ENCODE measurements at places on chromosomes 11 and 22.

GRCh38 chr11:108405706-108406105 lies 61.6 kb downstream of the C11orf65 start:
- no peak for DNase-seq

GRCh38 chr11:102722821-102723220 lies 1.9 kb downstream of the MMP8 start:
- DNase-seq = no peak

DNA sequence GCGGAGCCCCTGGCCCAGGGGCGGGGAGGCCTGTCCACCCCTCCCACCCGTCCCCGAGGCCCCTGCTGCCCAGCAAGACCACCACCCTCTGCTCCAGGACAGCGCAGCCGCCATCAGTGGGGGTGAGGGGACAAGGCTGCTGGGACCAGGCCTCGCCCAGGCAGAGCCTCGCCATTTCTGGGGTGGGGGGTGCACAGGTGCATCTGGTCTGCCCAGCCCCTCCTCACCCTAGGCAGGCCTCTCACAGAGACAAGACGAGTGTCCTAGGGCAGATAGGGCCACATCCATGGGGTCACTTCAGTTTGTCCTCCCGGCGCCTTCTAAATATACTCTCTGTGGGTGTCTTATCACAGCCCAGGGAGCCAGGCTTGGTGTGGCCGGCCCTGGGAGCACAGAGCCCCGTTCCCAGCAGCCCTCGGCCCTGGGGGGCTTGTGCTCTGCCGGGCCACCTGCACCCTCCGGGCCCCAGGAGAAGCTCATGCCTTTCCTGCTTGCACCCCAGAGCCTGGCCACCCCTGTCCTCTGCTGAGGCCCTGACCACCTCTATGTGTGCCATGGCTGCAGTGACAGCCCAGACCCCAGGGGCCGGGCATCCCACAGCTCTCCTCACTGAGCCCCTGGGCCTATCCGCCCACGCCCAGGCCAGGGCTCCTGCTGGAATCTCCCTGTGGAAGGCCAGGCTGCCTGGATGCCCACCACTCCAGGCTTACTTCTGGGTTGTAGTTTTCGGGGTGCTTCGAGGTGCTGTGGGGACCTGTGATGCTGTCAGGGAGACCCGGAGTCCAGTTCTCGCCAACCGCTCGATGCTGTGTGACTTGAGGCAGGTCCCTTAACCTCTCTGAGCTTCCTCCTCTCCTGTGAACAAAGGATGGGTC lies 70.8 kb downstream of the KCNQ1 start:
- no peak for DNase-seq

DNA sequence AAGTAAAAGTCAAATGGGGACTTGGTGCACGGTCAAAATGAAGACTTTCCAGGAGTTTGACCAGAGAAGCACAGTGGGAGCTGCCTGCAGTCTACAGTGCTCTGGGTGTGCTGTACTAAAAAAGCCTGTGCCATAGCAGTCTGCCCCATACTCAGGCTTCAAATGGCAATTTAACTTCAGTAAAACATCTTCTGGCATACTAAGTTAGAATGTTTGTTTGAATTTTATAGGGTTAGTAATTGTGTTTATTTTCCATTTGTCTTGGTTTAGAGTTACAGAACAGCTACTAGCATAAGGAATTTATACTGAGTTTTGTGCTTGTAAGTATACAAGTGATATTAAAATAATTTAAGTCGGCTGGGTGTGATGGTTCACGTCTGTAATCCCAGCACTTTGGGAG lies 29.3 kb upstream of the LIPT2 start:
- DNase-seq = no peak

DNA sequence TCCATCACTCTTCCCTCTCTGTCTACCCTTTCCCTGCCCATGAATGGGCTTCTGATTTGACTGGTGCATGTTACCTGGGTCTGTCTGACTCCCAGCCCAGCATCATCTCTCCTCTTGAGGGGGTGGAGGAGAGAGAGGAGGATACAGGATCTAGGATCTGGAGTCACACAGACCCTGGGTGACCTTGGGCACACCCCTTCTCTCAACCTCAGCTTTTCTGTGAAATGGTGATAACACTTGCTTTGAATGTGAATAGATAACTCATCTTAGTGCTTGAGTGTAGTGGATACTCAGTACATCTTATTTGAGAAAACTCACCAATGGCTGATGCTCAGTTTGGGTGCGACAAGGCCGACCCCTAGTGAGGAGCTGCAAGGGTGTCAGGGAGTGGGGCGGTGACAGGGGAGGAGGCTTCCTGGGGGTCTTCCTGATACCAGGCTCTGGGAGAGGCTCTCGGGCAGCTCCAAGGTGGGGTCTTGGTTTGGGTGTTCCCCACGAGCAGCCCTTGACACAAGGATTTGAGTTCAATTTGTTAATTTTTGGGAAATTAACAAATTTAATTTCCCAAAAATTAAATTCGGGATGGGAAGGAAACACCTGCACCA lies 9.0 kb downstream of the INCENP start:
- DNase-seq = no peak

DNA sequence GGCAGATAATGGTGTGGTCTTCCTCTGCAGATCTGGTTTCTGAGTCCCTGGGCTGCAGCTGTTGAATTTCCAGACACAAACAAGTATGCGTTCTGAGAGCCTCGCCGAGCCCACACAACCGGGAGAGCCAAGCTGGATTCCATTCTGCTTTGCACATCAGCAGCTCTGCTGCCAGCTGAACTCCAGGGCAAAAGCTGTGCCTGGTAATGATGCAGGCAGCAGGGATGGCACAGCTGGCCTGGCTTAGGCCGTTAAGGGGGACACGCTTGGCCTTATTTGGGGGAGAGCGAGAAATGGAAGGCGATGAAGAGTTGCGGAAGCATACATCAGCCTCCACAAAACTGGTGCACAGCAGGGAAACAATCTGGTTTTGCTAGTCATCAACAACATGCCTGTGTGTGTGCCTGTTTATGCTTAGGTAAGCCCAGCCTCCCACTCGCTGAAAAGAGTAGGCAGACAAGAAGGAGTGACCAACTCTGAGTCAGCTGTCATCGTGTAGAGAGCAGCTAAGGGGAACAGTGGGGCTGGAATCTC lies 25.1 kb downstream of the ADAMTS8 start:
- DNase-seq = no peak

DNA sequence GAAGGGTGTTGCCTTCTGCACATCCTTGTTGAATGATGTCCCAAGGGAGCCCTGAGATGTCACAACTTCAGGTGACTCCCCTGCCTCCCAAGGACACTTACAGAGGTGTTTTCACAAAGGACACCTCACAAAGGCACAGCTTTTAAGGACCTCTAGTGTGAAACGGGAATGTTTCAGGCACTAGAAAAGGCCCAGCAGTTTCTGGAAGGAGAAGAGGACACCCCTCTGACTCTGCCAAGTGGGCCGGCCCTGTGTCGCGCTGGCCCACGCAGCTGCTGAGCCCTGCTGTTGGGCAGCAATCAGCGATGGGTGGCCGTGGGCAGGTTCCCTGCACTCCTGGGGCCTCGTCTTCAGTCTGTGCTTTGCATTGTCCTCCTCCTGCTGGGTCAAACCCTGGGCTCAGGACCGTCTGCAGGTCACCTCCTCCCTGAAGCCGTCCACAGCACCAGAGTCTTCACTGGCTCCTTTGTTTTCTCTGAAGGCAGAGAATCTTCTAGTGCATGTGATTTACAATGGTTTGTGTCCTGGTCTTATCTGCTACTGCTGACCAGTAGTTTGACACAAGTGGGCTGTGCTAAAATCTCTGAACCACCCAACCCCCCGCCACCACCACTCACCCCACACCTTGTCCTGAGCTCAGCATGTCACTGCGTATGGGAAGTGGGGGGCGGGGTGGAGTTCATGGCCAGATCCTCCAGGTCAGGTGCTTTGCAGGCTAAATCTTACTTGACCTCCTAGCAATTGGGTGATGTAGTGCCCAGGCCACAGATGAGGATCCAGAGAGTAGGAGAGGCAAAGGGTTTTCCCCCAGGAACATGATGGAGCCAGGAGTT lies 3.2 kb downstream of the LINC01488 start:
- DNase-seq = no peak

DNA sequence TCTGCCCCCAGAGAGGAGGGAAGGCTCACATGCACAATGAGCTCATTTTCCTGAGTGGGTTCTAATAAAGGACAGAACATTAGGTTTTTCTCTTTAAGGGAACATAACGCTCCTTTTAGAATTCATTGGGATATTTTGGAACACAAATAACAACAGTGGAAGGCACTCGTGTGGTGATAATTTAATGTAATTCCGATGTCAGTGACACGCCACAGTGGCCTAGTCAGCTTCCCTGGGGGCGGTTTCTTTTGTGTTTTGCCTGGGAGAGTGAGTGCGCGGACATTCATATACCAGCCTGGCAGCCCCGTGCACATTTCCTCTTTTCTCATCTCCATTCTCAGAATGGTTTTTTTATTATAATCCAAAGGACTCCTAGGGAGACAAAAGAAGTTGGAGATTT lies 41.1 kb downstream of the SEZ6L start:
- DNase-seq = no peak

DNA sequence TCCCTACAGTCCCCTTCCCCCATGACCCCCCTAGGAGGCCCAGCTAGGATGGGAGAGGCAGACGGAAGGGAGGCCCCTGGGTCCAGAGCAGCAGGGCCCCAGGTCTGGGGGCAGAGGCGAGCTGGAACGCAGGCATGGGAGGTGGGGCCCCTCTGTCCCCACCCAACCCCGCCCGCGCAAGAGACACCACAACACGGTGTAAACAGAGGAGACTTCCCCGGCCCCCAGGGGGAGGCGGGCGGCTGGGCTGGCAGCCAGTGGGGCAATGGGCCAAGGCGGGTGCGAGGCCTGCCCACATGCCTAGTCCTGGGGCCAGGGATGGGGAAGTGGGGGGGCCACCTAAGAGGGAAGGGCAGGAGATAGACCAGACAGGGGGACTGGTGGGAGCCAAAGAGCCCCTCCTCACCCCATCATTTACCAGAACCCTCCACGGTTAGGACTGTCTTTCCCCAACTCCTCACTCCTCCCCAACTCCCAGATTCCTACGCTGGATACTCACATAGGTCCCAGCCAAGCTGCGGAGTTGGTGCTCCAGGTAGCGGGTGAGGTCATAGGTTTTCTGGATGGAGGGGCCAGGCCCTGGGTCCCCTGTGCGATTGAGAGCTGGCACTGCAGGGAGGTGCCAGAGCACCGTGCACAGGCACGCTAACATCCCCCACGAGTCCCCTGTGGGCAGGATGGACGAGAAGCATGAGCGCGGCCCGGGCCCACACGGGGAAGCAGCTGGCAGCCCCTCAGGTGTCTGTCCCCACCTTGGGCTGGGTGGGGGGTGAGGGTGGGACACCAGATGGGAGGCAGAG lies 6.2 kb downstream of the CLCF1 start:
- DNase-seq = no peak

GRCh38 chr11:111770581-111771134 lies 4.5 kb upstream of the PPP2R1B start:
- DNase-seq = peak; percentile 71

- no peak for DNase-seq
These were observed 46.1 kb upstream of the OR4B1 start for GRCh38 chr11:48170241-48171233.

- no peak for DNase-seq
These were observed 120.2 kb downstream of the METTL15 start for GRCh38 chr11:28228196-28228895.

GRCh38 chr11:40827116-40827515 lies 632.3 kb downstream of the LRRC4C start:
- no peak for DNase-seq

- DNase-seq = no peak
These were observed 17.2 kb upstream of the CD59 start for GRCh38 chr11:33753304-33753967.

DNA sequence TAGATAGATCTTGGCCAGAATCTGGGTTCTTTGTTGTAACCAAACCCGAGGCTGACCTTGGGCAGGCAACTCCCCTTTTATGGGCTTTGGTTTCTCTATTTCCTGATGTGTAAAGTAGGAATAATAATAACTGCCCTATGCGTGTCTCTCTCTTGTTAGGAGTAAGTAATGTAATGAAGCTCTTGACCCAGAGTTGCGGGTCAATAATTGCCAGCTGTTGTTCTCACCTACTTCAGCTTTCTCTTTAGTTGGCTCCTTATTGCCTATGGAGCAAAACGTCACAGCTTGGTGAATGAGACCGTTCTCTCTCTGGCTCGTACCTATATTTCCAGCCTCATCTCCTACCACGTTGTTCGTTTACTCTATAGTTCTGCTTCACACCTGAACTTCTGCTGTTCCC lies 56.6 kb upstream of the KIRREL3 start:
- peak; percentile 38 for DNase-seq

DNA sequence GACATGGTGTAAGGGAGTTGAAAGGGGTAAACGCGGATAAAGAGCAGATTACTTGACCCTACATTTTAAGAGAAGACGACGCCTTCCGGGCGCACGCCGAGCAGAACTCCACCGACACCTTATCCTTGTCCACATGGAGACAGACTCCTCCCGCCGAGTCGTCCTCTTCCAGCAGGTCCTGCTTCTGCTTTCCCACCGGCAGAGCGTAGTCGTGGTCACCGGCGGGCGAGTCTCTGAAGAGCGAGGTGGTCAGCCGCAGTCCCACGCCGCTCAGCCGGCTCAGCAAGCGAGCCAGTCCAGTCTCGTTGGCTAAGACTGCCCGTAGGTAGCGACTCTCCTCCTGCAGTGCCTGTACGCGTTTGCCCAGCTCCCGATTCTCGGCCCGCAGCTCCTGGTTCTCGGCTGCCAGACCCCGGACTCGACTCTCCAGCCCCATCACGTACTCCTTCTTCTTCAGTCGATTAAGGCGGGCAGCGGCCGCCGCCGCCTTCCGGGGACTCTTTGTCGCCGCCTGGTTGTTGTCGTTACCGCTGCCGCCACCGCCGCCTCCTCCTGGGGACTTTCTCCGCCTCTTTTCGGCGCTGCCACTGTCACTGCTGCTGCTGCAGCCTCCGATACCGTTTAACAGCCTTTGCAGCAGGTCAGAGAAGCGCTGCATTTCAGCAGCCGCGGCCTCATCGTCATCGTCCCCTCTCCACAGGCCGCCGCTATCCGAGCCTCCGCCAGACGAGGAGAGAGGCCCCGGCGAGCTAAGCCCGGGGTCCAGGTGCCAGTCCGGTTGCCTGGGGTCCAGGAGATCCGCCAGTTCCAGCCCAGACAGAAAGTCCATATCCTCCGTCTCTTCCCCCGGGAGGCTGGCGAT lies 945 bp downstream of the CREBZF start:
- peak; percentile 73 for DNase-seq

DNA sequence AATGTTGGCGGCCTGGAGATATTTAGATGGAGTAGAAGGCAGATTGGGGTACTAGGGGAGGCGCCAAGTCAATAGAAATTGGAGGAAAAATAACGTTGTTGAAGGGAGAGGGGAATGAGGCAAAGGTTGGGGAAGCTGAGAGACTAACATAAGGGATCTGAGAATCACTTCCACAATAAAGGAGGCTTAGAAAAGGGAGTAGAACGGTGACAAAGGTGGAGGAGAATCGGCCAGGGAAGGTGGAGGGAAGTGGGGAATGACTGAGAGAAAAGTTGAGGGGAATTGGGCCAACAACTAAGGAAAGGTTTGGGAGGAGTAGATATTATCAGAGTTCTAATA lies 510 bp downstream of the PPME1 start:
- no peak for DNase-seq
